ENCODE measurements at places on chromosomes 3 and 15.
A peak's percentile ranks its signal among the peaks of the same experiment; 100 is the strongest.

DNA sequence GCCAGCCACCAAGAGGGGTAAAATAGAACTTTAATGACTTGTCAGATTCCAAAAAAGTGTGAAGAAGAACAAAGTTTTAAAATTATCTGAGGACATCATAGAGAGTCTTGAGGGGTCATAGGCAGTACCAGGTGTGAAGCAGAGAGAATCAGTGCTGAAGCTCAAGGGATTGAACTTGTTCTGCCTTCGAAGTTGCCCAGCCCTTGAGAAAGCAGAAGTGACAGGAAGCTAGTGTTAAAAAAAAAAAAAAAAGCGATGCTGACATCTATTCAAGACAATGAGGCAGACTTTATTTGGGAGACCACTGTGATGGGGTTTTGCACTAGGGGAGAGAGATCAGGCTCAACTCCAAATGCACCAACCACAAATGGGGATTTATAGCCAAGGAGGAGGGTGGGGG is 21.8 kb downstream of the FBXO22 start:
- DNase-seq: no peak

DNA sequence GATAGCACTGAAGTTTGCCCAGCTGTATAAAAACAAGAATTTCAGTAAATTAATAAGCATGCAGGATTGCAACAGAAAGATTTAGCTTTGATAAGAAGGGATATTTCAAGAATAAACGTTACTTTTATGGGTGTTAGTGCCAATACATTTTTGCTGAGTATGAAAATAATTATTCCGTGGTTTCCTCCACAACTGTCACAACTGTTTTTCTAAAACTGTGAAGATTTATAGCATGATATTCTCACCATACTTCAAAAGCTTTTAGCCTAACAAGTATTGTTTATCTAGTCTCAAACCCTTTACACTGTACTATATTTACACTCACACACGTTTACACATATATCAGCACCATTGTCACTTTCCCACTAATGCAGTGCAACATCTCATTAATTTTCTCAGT is 200.5 kb downstream of the TPRG1 start:
- DNase-seq: no peak

- peak; percentile 77 for DNase-seq
These were observed 7.4 kb downstream of the EDEM1 start for GRCh38 chr3:5194801-5195509.

- no peak for DNase-seq
These were observed 779.0 kb downstream of the SQOR start for GRCh38 chr15:46413799-46414198.

DNA sequence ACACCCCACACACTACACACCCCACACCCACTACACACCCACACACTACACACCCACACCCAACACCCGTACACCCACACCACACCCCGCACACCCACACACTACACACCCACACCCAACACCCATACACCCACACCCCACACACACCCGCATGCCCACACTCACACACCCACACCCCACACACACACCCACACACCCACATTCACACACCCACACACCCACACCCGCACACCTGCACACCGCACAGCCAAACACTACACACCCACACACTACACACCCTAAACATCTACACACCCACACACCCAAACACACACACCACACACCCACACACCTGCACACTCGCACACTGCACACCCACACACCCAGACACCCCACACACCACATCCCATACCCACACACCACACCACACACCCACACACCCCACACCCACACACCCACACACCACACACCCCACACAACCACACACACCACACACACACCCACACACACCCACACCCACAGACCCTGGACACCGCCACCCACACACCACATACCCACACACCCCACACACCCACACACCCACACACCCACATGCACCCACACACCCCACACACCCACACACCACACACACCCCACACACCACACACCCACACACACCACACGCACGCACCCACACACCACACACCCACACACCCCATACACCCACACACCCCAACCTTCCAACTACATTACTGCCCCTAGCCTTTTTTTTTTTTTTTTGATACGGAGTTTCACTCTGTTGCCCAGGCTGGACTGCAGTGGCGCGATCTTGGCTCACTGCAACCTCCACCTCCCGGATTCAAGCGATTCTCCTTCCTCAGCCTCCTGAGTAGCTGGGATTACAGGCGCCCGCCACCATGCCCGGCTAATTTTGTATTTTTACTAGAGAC is 16.9 kb downstream of the CEP19 start:
- DNase-seq: no peak

DNA sequence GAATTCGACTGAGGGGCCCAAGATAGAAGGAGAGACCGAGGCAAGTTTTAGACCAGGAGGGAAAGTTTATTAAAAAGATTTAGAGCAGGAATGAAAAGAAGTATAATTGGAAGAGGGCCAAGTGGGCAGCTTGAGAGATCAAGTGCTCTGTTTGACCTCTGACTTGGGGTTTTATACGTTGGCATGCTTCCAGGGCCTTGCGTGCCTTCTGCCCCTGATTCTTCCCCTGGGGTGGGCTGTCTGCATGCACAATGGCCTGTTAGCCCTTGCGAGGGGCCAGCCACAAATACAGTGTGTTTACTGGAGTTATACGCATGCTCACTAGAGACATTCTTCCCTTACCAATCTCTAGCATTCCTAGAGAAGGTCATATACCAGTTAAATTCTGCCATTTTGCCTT is 70.7 kb upstream of the LARS2 start:
- DNase-seq: no peak

GRCh38 chr15:85024509-85025336 is 43.1 kb downstream of the PDE8A start:
- DNase-seq: no peak

DNA sequence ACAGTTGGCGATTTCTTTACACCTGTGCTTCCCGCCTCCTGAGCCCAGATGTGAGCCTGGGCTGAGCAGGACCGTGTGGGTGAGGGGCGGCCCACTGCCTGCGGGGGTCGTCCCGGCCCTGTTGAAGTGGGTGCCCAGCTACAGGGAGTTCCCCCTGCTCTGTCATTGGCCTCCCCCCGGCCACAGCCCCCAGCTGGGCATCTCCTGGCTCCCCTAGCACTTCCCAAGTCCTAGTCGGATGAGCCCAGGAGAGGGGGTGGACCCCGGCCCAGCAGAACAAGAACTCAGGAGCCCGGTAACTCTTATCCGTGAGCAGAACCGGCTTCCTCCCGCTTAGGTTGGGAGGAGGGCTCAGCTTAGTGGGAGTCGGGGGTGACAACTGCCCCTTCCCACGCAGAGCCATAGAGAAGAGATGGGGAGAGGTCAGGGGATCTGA is 757 bp downstream of the PAQR5 start:
- DNase-seq: no peak

- DNase-seq: no peak
These were observed 142.8 kb downstream of the EDEM1 start for GRCh38 chr3:5330152-5330810.

DNA sequence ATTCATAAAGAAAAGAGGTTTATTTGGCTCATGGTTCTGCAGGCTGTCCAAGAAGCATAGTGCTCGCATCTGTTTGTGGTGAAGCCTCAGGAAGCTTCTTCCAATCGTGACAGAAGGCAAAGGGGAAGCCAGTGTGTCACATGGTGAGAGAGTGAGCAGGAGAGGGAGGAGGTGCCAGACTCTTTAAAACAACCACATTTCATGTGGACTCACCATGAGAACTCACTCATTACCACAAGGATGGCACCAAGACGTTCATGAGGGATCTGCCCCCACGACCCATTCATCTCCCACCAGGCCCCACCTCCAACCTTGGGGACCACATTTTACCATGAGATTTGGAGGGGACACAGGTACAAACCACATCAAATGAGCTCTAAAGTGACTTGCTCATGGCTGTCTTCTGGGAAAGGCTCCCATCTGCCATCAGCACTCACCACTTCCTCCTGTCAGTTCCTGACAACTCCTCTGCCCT is 327.3 kb upstream of the TLE3 start:
- peak; percentile 67 for DNase-seq

DNA sequence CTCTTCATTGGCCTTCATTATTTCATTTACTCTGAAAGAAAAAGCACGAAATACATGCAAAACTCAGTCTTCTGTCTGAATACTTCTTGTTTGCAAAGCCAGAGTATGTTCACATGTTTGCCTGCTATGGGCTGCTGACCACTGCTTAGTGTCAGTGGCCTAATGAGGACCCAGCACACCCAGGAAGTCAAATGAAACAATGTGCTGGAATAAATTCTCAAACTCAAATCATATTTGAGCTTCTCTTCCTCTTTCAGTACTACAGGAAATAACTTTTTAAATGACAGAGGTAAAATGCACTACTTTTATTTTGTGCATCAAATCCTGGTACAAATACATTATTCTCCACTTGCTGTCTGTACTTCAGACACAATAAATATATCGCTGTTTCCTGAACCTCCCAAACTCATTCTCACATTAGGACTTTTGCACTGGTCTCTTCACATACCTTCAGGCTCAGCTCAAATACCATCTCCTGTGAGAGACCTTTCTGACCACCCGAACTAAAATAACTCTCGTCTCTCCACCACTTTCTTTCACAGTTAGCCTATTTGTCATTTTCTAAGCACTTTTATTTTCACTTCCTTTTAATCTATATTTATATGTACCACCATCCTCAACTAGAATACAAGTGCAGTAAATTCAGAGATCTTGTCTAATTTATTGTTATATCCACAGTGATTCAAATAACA is 176.8 kb downstream of the TUSC7 start:
- no peak for DNase-seq

DNA sequence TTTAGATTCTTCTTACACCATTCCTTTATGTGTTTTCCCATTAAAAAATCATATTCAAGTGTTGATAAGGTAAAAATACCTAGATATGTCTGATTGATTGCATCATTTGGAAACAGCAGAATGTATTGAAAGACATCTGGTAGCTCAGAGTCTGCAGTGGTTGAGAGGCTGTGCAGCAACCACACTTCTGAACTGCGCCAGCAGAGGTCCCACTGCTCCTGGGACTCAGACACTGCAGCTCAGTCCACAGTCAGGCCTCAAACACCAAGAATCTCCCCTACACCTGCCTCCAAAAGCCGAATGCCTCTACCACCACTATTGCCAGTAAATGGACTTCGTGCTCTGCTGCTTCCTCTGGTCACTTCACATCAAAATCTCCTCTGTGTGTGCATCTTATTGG is 176.9 kb upstream of the LMCD1 start:
- no peak for DNase-seq
